ENCODE measurements at places on chromosomes 7 and 10.

DNA sequence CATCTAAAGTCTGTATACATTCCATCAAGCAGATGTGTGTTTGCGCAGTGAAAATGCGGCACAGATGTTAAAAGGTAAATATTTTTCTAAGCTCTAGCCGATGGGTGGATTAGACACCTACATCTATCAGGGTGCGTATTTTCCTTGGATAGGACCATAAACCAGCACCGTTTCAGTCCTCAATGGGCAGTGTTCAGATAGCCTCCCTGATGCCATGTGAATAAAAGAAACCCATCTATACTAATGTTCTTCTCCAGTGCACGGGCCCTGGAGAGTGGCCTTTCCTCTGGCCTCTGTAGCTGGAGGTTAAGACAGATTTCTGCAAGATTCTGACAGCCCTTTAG lies 103.5 kb downstream of the PARP12 start:
- DNase-seq: no peak

DNA sequence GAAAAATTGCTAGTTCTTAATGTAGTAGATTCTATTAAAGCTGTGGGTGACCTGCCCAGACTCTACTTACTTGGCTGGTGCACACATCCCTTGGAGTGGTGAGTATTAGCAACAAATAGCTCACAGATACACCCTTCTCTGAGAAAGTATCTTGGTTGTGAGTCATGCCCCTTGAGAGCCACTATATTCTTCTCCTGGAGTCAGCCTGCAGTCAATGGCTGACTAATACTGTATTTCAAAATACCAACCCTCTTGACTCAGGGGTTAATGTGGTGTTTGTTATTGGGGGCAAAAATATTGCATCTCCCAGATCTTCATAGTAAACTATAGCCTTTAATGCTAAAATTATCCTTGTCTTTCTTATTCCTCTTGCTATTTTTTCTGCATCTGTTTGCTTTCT lies 354.9 kb downstream of the BMPER start:
- no peak for DNase-seq

DNA sequence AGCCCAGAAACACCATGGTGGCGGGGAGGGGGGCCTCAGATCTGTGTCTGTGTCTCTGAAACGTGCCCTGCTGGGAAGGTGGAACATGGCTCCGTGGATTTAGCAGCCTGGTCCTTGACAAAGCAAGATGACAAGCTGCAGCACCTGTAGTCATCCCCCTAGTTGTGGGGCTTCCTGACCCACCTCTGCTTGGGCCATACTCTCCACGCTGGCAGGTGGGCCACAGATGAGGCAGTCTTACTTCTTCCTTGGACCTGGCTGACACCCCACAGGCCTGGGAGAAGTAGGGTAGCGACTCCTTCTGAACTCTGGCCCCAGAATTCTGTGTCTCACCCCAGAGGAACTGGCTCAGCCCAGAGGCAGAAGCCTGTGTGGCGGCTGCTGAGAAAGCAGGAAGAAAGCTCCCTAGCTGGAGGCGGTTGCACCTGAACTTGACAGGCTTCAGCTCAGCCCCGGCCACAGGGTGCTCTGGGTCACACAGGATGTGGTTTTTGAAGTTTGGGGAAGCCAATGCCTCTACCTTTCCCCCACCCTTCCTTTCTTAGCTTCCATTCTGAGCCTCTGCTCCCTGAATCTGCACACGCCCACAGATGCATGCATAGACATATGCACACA lies 113.9 kb downstream of the ABLIM1 start:
- DNase-seq: peak; percentile 70

DNA sequence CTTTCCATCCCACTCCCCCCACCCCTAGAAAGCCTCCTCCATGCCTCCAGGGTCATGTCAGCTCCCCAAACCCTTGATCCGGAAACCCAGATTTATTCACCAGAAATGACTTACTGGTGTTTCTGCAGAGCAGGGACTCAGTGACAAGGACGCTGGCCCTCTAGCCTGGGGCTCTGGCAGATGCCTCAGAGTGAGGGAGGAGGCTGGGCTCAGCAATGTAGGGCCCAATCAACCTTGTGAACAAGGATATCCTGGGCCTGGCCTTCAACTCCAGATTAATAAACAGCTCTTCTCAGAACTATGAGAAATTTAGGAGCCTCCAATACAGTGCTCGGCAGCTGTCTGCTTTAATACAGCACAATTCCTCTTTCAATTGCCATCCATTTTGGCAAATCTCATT lies at the start of gene MBL2:
TSS of gene MBL2 (minus strand) at position 162 of the 400 bp plus-strand sequence. CDS start 1,149 bp downstream, outside the sequence.
- DNase-seq: no peak

DNA sequence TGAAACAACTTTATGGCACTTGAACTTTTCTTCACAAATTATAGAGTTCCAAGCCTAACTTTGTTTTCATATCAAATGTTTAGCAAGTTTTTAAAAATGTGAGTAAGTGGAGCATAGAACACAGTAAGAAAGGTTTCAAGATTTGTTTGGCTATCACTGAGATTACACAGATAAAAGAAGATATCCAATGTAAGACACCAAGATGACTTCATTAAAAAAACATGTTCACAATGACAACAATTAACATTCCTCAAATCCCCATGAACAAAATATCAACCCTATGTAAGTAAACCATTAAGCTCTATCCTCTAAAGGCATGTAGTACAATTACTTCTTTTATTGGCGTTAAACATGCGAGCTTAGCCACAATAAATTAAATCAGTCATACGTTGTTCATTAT lies 129.7 kb downstream of the RELN start:
- DNase-seq: no peak

DNA sequence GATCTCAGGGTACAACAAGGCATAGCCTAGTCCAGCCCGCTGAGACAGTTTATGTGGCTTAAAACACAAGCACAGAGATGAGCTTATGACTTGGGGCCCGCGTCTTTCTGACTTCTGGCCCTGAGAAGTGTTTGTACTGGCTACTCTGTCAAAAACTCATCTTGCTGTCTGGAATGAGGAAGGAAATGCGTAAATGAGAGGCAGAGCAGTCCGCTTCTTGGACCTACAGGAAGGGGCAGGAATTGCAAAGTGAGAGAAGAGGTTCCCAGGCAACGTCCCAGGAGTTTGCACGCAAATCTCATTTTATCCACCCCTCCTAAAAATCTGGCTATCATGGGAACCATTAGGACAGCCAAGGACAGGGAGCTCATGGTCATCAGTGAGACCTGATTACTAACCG lies 5.5 kb downstream of the ANXA11 start:
- DNase-seq: no peak

- DNase-seq: no peak
These were observed 6.9 kb upstream of the LDB3 start for GRCh38 chr10:86661161-86662025.

- DNase-seq: no peak
These were observed 350.7 kb downstream of the ELMO1 start for GRCh38 chr7:37097983-37098382.

GRCh38 chr10:77531441-77532001 lies 106.1 kb downstream of the KCNMA1 start:
- DNase-seq: no peak

DNA sequence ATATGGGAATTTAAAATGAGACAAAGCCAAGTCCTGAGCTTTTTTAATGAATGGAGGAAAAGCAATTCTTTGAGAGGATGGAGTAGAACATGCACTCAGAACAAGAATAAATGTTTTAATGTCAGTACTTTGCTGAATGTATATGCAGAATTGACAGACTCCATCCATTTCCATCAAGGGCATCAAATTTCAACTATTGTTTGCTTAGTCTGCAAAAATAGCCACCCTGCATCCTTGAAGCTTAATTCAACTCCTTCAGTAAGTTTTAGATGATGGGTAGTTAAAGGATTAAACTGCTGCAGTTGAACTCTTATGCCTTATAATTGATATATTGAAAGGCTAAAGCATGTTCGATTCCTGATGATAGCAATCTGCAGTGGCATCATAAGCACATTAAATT lies 99.7 kb upstream of the IFRD1 start:
- DNase-seq: no peak

GRCh38 chr10:35384265-35384868 lies 48.1 kb downstream of the CCNY start:
- DNase-seq: no peak

- no peak for DNase-seq
These were observed 107.4 kb upstream of the FAM204A start for GRCh38 chr10:118449521-118449920.

DNA sequence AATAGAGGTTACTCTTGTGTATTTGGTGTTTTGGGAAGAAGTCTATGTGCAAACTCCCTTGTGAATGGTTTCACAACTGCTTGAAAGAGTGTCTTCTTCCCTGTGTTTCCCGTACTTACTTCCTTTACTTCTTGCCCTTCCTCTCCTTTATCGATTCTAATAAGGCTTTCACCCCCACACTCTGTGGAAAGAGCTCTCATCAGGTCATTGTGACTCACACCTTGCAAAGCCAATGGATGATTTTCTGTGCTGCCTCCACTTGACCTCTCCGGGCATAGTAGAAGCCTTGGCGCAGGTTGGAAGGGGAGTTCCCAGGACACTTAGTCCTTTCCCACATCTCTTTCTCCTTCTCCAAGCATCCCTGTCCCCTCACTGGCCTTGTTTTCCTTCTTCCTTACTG lies 6.2 kb upstream of the TSPAN15 start:
- no peak for DNase-seq

- no peak for DNase-seq
These were observed 54.5 kb downstream of the NRP1 start for GRCh38 chr10:33279811-33280602.

DNA sequence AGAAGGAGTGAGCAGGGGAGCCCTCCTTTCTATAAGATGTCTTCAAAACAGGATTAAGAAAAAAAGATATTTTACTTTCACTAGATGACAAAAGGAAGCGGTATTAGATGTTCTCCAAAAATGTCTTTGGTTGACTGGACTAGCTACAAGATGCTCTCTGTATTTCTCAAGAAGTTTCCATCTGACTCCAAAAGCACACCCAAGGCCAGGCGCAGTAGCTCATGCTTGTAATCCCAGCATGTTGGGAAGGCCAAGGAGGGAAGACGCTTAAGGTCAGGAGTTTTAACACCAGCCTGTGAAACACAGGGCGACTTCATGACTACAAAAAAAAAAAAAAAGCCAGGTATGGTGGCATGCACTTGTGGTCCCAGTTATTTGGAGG lies 84.5 kb downstream of the PIP4K2A start:
- no peak for DNase-seq

GRCh38 chr7:49780953-49781352 lies 7.5 kb downstream of the VWC2 start:
- DNase-seq: no peak

DNA sequence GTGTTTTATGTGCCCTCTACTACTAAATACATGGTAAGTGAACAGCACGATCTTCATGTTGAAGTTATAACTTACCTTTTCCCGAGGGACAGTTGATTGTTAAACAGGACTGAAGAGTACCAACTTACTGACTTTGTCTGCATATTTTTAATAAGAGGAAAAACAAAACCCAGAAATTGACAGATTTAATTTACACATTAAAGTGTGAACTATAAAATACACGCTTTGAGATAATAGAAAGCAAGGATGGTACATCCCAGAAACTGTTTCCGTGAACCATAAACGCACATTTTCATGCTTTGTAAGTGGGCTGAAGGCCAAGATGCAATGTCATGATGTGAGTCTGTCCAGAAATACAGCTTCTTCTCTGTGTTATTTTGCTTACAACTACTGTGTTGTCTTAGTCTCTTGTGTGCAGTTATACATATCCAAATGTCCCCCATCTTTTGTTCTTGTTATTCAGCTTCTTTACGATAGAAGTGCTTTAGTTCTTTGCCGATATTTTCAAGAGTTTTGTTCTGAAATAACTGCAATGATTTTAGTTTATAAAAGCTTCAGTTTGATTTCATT lies 190.1 kb downstream of the MLLT10 start:
- no peak for DNase-seq

DNA sequence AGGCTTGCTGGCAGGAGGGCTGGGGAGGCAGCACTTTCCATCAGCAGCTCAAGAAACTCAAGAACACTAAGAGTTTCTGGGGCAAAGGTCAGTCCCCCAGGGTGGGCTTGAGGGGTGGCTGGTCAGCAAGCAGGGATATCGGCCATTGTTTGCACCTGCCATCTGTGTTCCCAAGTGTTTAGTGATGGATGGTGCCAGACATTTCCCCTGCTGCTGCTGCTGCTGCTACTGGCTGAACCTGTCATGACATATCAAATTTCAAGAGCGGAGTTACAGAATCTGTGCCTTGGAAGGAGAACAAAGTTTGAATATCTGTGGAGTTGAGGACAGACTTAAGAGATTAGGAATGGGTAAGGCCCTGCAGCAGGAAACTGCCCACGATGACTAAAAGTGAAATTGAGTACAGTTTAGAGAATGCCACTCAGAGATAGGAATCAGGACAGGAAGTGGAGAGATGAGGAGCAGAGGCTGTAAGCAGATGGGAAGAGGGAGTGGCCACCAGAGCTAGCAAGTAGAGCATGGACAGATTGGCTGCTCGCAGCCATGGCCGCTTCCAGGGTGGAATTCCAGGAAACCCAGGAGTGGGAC lies 39.2 kb upstream of the PPP1R3C start:
- DNase-seq: no peak

DNA sequence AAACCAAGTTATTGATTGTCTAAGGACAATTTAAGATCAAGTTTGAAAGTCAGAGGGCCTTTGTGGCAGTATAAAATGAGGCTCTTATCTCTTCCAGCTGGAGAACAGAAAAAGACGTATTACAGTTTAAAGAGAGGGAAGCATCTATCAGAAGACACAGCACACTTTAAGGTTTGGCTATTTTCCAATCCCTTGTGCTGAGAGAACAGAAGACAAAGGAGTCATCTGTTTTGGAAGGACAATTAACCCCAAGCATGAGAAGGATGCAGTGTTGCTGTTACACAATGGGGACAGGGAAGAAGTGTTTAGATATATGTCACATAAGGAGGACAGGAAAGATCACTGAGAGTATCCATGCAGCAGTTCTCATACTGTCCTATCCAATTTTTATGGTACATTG lies 1224.2 kb upstream of the SORCS1 start:
- no peak for DNase-seq

DNA sequence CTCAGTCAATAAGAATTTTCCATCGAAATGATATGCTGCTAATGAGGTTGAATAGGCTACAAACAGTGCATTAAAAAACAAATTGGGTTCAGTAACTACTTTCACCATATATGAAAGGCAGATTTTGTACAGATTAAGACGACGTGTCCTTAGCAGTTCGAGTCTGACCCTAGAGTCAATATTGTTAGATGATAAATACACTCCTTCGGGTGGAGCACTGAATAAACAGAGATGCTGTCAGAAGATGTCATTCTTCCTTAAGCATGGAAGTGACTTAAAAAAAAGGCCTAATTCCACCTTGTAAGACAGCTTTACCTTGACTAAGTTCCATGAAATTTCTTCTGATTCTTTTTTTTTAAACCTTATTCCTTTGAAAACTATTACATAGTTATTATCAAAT lies 5.8 kb upstream of the AGR2 start:
- DNase-seq: no peak

GRCh38 chr10:63262430-63263073 lies 129.4 kb downstream of the NRBF2 start:
- DNase-seq: no peak

Data from effector memory CD8-positive, alpha-beta T cell (primary cell).